ENCODE measurements at places on chromosomes 16 and 17.

GRCh38 chr17:81382851-81383250, 12.4 kb upstream of the BAHCC1 start:
- no peak for DNase-seq

DNA sequence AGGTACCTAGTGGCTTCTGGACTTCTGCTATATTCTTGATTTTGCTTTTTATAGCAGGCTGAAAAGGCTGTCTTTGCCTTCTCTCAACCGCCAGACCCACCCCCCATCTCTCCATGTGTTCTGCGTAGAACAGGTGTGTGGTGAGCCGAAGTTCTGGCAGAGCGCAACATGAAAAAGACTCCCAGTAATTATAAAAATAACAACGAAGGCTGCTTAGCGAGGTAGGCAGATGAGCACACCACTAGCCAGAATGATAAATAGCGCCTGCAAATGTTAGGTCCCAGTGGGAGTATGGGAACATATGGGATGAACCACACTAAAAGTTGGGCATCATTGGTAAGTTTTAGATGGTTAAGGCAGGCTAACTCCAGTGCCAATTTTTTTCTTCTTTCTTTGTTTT, 14.0 kb upstream of the RBFOX1 start:
- no peak for DNase-seq

GRCh38 chr17:13647543-13648021, 45.9 kb upstream of the HS3ST3A1 start:
- DNase-seq = no peak

DNA sequence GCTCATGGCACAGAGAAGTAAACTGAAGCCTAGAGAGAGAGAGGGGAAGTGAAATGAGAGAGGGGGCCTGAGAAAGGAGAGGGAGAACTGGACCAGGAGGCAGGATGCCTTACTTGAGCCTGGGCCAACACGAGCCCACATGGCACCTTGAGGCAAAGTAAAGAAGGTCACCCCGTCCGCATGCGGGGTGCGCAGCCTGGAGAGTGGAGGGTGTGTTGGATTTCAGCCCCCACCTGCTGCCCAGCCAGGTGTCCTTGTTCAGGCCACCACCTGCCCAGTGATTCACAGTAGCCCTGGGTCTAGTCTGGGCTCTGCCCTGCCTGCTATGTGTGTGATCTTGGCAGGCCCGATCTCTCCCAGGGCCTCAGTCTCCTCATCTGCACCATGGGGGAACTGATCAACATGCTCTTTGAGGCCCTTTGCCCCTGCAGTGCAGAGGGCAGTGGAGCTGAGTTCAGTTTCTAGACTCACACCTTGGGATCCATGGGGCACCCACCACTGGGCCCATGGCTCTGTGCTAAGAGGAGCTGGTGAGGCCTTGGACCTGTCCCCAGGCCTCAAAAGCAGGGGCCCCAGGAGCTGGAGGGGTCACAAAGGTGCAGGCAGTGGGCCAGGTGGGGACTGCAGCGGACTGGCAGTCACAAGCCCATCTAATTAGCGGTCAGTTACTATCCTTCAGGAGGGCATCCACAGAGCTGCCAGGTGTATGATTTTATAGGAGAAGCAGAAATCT, 9.8 kb upstream of the DRC7 start:
- DNase-seq = no peak

- DNase-seq = no peak
Measured at GRCh38 chr16:23403547-23403946, 49.4 kb downstream of the COG7 start.

GRCh38 chr17:4843321-4844000, 10.3 kb downstream of the MINK1 start:
- no peak for DNase-seq

DNA sequence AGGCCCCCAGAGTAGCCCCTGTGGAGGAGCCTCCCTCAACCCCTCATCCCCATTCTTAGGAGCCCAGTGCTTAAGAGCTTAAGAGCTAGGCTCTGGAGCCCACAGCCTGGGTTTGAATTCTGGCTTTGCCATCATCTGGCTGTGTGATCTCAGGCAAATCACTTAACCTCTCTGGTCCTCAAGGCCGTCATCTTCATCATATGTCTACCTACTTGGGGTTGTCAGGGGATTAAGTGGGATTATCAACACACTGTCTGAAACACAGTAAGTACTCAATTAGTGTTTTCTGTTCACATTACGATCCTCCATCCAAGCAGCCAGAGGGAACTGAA, 4.8 kb downstream of the SREBF1 start:
- no peak for DNase-seq
